Cardiac muscle cell (in vitro differentiated cells and primary cell): ENCODE measurements at places on chromosomes 5 and 9. TPM values are rescaled to one million over a fixed set of nuclear protein-coding genes. Genes with fewer than 3 reads are reported as not detected.

ANKRD31 gene
- total RNA-seq: under 0.01 and 0.21 TPM in 2 replicates

JAK2 gene
- 6.0 and 6.6 TPM in 2 replicates for total RNA-seq

LHX6 gene
- 0.12 and 0.14 TPM in 2 replicates for total RNA-seq

PRR16 gene
- 2.3 and 3.8 TPM in 2 replicates for total RNA-seq

SPINK7 gene
- total RNA-seq: not detected in 2 replicates

INSL4 gene
- not detected in 2 replicates for total RNA-seq

INPP5E gene
- total RNA-seq: 19.2 and 26.8 TPM in 2 replicates

MACROH2A1 gene
- total RNA-seq: 584 and 644 TPM in 2 replicates

COL23A1 gene
- 19.7 and 43.0 TPM in 2 replicates for total RNA-seq

CER1 gene
- total RNA-seq: 1.3 and 1.8 TPM in 2 replicates

WDR31 gene
- total RNA-seq: 2.2 and 4.1 TPM in 2 replicates

DMRTA1 gene
- total RNA-seq: 3.8 and 4.8 TPM in 2 replicates

SLC6A19 gene
- total RNA-seq: 0.09 and 0.49 TPM in 2 replicates

SLC9A3 gene
- total RNA-seq: 11.3 and 15.3 TPM in 2 replicates

CAMK4 gene
- total RNA-seq: 0.99 and 2.1 TPM in 2 replicates

PCDHGA3 gene
- total RNA-seq: 1.5 and 3.2 TPM in 2 replicates

ATP10B gene
- 0.03 TPM in 1 of 2 replicates, not detected in the other for total RNA-seq

GAS1 gene
- 18.2 and 22.6 TPM in 2 replicates for total RNA-seq
